ENCODE measurements at places on chromosomes 13 and 19.

GRCh38 chr13:59960683-59961082 is 203.0 kb downstream of the DIAPH3 start:
- DNase-seq: no peak

- peak; percentile 56 for DNase-seq
These were observed 7.9 kb upstream of the C3 start for GRCh38 chr19:6728346-6728745.

DNA sequence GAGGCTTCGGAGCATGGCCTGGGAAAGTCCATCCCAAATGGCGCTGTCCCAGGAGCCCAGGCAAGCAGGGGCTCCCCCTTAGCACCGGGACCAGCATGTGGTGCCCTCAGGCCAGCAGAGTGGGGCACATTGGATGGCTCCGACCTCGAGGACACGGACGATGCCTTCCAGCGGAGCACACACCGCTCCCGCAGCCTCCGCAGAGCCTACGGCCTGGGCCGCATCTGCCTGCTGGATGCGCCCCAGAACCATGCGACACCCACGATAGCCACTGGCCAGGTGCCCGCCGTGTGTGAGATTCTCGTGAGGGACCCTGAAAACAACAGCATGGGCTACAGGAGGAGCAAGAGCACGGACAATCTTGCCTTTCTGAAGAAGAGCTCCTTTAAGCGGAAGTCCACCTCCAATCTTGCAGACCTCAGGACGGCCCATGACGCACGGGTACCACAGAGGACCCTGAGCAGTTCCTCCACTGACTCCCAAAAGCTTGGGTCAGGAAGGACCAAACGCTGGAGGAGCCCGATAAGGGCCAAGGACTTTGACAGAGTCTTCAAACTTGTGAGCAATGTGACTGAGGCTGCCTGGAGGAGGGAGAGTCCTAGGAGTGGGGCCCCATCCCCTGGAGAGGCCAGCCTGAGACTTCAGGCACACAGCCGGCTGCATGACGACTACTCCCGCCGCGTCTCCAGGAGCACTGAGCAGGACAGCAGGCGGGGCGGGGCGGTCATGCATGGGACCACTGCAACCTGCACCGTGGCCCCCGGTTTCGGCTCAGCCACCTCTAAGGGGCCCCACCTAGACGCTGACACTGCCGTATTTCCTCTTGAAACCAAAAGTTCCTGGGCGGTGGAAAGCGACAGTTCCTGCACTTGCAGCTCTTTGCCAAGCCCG is 63.1 kb downstream of the SPATA13 start:
- no peak for DNase-seq

- peak; percentile 83 for DNase-seq
These were observed 3.9 kb downstream of the SLC1A5 start for GRCh38 chr19:46784262-46785053.

- DNase-seq: no peak
These were observed 30.1 kb downstream of the ZAR1L start for GRCh38 chr13:32284927-32285632.

DNA sequence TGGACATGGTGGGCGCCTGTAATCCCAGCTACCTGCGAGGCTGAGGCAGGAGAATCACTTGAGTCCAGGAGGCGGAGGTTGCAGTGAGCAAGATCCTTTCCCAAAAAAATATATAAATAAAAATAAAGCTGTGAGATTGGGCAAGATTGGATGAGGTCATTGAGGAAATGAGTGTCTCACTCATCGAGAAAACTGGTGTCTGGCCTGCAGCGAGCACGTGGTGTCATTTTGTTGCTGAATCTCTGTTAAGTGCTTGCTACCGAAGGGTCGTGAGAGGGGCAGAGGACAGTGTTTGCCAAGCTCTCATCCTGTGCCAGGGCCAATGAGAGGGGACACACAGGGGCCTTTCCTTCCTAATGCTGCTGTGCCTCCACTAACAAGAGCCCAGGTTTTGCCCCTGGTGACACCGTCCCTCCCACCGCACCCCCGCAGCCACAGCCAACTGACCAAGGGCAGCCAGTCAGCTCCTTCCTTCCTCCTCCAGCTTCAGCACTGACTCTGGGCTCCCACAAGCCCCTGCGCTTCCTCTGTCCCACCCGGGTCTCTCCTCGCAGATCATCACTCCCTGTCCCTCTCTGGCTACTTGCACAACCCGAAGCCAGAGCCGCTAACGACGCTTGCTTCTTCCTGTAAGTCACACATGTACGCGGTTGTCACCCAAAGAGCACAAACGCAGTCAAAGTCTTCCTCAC is 3.2 kb downstream of the POLD1 start:
- DNase-seq: no peak

All from RPMI8226 (cell line).